ENCODE measurements at places on chromosomes 3 and 15.

DNA sequence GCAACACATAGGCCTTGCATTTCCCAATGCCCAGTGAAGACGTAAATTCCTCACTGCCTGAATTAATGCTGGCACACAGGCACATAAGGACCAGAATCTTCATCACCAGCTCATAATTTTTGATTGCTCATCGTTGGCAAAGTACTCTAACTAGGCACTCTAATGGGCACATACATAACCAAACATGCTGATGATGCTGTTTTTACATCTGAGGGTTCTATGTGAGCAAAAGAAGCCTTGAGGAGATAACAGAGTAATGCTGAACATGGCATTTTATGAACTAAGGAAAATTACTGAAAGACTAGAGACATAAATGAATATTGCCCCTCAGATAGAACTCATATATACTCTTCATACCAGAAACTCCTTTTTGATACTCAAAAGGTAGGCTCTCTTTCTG lies 387.4 kb downstream of the EPHA6 start:
- no peak for DNase-seq

GRCh38 chr3:6733699-6734394 lies 127.1 kb upstream of the GRM7 start:
- no peak for DNase-seq

DNA sequence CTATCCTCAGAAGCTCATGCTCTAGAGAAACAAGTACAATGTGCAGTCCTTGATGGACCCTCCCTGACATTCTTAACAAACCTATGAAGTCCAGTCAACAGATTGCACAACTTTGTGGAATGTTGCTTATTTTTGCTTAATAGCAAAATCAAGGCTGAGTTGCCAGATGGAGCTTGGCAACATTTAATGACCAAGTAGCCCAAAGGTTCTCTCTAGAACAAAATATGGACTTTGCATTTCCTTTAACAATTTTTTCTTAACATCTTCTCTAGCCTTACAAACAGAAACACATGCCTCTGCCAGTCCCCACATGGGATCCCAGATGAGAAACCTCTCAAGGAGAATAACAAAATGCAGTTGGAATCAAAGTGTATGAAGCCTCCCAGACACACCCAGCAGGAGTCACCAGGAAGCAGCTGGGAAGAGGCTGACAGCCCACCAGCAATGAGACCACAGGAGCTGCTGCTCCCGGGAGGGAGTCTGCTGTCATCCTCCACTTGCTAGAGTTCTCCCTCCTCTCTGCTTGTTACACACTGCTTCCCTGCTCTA lies 422.5 kb upstream of the CDIN1 start:
- no peak for DNase-seq

DNA sequence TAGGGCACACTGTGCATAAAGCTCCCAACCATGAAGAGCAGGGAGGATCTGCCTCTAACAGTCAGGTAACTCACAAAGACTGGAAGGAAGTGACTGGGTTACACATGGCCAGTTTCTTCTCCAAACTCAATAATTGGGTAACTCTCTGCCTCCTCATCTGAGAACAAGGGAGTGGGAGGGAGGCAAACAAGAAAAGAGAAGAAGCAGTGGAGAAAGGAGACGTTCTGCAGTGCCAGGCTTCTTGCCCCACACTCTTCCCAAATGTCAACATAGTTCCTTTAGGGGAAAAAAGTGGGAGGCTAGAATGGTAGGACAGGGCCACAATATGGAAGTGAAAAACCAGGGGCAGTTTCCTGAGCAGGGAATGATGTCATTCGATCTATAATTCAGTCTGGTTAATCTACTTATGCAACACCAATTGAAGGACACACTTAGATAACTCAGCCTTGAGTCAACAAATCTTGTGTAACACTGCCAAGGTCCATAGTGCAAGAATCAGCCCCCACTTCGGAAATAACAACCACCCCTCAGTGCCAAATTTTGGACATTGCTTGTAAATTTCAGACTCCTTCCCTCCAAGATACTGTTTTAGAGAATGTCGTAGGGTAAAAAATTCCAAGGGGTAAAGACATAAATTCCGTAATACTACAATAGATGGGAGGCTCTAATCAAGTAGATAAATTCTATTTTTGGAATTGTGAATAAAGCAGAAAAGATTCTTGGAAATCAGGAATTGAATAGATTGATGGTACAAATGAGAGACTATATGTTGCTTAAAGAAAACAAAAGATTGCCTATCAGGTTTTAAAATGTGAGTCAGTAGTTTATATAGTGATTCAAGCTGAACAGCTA lies 143.0 kb downstream of the LPP start:
- no peak for DNase-seq

DNA sequence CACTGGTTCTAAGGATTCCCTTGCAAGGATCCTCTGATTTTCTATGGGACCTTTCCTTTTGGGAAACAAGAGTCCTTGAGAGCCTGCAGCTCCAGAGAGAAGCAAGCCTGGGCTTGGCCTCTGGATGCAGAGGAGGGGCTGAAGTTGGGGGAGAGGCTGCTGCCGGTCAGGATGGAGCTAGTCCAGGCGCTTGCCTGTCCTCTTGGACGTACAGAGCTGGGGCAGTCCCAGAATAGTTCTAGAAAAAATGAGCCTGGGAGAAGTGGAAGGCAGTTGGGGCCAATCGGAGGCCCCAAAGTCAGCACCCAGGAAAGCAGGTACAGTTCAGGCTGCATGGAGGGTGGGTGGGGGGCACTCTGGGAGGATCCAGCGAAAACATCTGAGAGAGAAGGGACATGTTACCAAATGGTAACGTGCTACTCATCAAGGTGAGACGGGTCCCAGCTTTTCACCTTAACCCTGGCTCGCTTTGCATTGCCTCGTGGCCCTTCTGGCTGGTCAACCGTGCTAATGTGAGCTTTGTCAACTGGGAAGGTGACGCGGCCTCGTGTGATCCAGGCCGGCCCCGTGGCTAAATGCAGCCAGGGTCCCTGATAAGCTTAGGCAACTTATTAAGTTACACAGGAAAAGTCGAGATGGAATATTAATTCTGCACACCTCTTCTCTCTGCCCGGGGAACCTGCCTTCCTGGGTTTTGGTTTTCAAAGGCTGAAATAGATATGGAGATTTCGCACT lies 38.7 kb upstream of the MAGEF1 start:
- DNase-seq = no peak

DNA sequence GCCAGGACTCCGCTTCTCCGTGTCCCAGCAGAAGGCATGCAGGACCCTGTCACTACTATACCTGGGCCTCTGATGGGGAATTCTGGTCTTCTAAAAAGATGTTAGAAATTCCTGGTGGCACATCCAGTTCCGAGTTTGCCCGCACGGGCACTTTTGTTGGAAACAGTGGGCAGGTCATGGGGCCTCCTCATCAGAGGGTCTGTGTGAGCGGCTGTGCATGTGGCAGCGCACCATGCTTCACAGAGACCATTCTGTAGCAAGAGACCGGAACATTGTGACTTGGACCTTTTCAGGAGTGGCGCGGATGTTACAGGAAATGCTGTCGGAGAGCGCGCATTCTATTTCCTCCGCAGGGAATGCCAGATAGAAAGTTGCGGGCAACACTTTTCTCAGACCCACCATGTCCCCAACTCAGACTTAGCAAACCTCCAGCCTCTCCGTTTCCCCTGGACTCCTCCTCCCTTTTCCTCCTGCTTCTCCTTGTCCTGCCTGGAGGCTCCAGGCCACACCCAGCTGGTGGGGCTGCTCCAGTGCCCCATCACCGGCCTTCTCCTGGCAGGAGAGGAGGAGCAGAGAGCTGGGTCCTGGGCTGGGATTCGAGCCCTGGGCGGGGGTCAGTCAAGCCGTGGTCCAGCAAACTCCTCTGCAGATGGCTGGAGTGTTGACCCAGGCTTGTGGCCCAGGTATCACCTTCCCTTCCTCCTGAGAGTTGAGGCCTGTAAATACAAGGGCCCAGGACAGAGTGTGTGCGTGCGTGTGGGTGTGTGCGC lies 46.6 kb downstream of the KLF13 start:
- DNase-seq = no peak

GRCh38 chr15:63473007-63473748 lies 31.2 kb upstream of the USP3 start:
- DNase-seq = no peak

- DNase-seq = peak; percentile 60
These were observed 19.6 kb upstream of the TASOR start for GRCh38 chr3:56702490-56703315.

GRCh38 chr3:128383316-128384235 lies 83.1 kb downstream of the DNAJB8 start:
- no peak for DNase-seq

DNA sequence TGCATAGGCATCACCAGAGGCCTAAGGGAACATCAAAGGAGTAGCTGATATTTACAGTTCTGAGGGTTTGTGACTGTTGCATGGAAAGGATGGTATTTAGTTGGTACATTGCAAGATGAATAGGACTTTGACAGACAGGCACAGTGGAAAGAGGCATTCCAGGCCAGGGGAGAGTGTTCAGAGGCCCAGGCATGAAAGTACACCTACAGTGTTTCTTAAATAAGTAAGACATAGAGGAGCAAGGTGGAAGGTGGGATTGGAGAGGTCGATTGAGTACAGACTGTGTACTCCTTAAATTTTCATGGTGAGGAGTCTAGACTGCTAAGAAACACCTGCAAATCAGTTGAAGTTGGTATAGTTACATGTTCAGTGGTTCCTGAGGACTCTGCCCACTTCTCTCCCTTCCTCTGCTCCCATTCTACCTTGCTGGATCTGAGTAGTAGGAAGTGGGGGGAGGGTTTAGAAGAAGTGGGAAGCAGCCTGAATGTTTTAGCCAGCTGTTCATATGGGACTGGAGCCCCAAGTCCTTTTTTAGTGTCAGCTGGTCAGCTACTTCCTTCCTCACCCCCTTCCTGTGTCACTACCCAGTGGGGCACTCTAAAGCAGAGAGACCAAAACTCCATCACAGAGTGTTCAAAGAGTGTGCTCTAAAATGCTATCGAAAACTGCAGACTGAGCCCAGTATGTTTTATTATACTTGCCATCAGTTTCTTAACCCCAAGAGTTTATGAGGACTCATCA lies 14.0 kb downstream of the KLHL18 start:
- no peak for DNase-seq

GRCh38 chr15:83275412-83275811 lies 9.1 kb downstream of the BNC1 start:
- no peak for DNase-seq

DNA sequence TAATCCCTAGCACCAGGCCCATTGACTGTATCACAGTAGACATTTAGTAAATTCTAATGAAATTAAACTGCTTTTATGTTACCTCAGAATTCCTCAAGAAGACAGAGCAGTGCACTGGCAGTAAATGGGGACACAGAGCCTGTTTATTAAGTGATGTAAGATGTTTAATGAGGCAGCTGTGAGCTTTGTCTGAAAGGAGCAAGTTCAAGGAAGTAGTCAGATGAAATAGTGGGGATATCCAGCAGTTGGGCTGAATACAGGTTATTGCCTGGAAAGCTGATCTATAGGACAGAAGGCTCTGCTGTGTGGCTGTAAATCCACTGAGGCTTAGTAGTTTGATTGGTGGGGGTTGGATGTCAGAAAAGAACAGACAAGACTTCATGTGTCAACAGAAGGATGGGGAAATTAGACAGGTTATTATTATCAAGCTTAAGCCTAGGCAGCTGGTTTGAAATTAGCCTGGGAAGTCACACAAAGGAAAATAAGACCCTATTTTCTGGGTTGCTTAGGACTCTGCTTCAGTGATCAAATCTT lies 62.2 kb downstream of the PFN2 start:
- no peak for DNase-seq

- DNase-seq = peak; percentile 97
These were observed 211.4 kb upstream of the DPH6 start for GRCh38 chr15:35757361-35757760.

DNA sequence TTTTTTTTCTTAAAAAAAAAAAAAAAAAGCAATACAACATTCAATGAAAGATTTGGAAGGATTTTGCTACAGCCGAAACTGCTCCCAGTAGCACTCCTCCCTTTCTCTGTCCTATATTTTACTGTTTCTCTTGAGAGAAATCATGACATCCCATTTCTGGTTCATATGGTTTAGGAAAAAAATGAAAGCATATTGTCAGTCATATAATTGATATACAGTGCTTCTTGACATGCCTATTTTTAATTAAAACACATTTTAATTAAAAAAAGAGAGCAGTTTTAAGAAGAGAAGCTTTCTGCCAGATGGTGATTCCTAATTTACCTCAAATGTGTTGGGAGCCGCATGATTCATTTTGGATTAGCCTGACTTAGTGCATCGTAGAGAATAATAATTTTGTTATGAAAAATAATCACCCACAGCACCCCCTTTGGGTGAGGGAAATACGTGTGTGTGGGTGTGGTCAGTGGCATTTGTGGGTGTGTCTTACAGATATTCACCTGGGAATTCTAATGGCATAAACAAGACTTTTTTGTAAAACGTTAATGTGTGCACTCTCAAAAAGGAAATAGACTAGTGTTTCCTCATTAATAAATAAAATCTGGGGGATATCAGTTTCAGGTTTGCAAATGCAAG lies 544.5 kb downstream of the MFSD1 start:
- no peak for DNase-seq

GRCh38 chr15:78260489-78260888 lies 3.9 kb upstream of the DNAJA4 start:
- DNase-seq = no peak

- peak; percentile 36 for DNase-seq
These were observed 110.7 kb upstream of the CNTN4 start for GRCh38 chr3:1987980-1988379.

- DNase-seq = no peak
These were observed 20.0 kb downstream of the ARHGEF3 start for GRCh38 chr3:56781762-56782161.

DNA sequence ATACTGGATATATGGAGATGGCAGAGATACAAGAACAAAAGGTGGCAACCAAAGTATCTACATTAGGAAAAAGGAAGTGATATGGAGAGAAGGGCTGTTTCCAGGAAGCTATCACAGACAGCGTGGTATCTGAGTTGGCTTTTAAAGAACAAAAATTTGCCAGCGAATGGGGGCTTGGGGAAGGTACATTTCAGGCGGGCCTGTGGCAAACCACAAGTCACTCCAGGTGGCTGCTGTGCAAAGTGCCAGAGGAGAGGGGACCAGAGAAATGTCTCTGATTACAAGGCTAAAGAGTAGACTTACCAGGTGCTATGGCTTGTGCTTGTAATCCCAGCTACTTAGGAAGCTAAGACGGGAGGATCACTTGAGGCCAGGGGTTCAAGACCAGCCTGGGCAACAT lies 91.1 kb downstream of the MSL2 start:
- DNase-seq = no peak

DNA sequence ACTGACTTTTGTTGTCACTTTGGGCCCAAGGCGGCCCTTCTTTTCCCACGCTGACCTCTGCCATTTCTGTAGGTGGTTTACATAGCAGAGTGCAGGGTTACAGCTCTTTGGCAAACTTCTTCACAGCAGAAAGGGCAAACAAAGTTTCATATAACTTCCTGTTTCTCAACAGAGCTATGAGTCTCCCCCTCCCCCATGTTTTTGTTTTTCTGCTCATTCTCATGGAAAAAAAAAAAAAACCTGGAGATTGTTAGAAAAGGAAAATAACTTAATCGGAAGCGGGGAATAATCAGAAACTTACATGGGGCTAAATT lies 342.0 kb upstream of the NR2F2 start:
- DNase-seq = no peak

DNA sequence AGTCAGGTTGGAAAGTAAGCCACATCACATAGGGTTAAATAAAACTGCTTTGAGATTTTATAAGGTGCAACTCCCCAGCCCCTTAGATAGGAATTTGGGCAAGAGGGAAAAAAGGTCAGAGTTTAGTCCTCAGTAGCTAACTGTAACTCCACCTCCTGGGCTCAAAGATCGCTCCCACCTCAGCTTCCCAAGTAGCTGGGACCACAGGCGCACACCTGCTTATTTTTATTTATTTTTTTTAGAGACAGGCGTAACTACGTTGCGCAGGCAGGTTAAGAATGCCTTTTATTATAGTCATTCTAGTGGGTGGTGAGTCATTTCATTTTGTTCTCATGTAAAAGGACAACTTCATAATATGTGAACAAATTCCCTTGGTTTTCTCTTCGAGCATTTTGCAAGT lies 14.7 kb downstream of the TM2D3 start:
- DNase-seq = no peak
